ENCODE measurements at places on chromosomes 1 and 21.

DNA sequence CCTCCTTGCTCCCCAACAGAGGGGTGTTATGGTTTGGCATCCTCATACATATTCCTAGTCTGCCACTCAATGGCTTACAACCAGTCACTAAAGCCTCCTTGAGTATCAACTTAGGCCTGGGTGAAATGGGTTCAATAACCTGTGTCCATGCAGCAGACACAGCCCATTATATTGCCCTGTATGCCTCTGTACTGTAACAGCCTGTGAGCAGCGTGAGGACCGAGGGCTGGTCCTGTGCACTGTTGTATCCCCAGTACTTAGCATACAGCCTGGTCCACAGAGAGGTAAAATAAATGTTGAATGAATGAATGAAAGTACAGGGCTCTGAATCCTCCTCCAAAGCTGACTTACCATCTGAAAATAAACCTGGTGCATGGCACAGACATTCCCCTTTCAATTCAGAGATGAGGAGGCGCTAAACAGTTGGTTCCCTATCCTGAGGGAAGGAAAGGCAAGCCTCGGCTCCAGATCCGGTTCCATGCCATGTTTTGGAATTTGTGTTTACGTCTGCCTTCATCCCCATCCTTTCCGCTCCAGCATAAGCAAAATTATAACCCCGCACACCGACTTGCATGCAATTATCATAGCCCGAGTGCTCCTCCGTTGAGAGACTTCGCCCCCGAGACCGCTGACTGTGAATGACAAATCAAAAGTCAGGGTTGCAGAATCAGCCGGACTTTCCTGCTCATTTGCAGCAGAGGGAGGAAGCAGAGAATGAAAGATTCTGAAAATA lies 45.0 kb upstream of the DNAJC6 start:
- DNase-seq, result peak; percentile 59

- no peak for DNase-seq
These were observed 137.1 kb downstream of the PLA2G4A start for GRCh38 chr1:186965847-186966246.

GRCh38 chr1:5704561-5705514 lies 287.4 kb downstream of the NPHP4 start:
- no peak for DNase-seq

DNA sequence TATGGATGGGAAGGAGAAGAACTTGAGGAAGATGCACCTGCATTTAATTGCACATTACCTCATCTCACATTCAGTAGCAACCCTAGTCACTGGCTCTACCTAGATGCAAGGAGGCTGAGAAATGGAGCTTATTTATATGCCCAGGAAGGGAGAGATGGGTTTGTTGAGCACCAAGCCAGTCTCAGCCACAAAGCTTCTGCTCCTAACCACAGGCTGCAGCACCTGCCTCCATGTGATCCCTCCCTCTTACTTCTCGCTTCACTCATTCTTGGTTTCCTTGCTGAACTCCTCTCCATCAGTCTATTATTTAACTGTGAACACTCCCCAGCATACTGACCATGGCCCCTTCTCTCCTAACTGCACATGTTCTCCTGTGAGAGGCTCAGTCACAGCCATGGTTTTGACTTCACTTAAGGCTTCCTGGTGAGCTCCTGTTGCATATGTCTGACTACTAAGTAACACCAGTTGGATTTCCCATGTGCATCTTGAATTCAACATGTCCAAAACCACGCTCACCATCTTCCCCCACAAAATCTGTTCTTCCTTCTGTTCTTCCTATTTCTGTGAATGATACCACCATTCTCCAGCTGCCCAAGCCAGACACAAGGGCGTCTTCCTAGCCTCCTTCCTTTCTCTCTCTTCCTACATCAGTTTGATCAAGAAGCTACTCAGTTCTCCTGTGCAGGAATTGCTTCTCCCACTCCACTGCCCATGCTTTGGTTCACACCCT lies 139.8 kb downstream of the AK5 start:
- no peak for DNase-seq

- no peak for DNase-seq
These were observed 168.9 kb downstream of the TPR start for GRCh38 chr1:186206048-186206570.

- peak; percentile 54 for DNase-seq
These were observed 56.3 kb downstream of the SMYD3 start for GRCh38 chr1:246450611-246451251.

DNA sequence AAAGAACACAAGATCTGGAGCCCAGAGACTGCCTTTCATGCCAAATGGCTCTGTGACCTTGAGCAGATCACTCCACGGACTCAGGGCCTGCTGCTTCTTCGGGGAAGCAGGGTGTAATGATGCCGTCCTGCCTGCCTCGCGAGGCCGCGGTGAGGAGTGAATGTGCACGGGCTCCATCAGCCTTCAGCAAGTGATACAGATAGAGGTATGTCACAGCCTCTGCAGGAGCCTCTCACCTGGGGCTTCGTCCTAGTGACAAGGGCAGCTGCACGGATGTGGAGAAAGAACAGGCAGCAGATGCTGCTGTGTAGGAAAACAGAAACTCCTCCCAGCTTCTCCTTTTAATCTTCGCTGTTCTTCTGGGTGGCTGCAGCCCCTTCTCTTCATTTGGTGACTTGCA lies 127.5 kb downstream of the KCNN3 start:
- no peak for DNase-seq

DNA sequence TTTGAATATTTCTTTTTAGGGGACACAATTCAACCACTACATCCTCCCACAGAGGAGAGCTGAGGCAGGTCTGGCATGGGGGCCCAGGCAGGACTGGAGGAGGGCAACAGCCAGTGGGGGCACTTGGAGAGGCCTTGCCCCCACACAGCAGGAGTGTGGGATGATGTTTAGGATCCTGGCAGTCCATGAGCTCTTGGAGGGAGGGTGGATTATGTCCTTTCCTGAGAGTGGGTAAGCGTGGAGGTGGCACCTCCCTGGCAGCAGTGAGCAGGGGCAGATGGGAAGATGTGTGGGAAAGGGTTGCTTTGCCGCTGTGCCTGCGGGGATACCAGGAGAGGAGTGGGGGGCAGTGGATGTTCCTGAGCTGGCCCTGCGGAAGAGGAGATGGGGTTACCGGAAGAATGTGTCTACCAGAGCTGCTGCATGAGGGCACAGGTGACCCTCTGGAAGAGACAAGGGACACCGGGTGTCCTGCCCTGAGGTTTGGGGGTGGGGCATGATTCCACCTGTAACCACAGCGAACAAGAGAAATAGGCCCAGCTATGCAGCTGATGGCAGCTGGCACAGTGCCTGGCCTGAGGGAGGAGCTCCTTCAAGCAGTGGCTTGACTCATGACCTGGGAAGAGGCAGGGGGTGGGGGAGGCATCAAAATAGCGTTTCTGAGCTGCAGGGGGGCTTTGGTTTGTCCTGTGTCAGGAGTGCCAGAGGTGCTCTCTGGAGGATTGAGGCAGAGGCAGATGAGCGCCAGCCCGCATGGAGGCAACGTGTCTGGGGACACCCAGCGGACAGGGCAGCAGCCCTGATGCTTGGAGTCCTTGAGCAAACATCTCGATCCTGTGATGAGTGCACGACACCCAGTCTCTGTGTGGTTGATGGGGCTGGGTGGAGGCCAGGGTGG lies 123.9 kb upstream of the TMPRSS2 start:
- DNase-seq, result peak; percentile 51

- no peak for DNase-seq
These were observed 14.7 kb downstream of the ARID4B start for GRCh38 chr1:235313262-235313661.

GRCh38 chr1:10546896-10547295 lies 72.1 kb downstream of the PEX14 start:
- peak; percentile 32 for DNase-seq

GRCh38 chr1:119220991-119221390 lies 80.5 kb upstream of the WARS2 start:
- DNase-seq, result no peak

- DNase-seq, result peak; percentile 7
These were observed at the start of gene CYYR1 for GRCh38 chr21:26572702-26573381. Gene CYYR1, minus strand, starts transcription at chr21:26573286. Its CDS starts 346 bp downstream, at chr21:26572940.

DNA sequence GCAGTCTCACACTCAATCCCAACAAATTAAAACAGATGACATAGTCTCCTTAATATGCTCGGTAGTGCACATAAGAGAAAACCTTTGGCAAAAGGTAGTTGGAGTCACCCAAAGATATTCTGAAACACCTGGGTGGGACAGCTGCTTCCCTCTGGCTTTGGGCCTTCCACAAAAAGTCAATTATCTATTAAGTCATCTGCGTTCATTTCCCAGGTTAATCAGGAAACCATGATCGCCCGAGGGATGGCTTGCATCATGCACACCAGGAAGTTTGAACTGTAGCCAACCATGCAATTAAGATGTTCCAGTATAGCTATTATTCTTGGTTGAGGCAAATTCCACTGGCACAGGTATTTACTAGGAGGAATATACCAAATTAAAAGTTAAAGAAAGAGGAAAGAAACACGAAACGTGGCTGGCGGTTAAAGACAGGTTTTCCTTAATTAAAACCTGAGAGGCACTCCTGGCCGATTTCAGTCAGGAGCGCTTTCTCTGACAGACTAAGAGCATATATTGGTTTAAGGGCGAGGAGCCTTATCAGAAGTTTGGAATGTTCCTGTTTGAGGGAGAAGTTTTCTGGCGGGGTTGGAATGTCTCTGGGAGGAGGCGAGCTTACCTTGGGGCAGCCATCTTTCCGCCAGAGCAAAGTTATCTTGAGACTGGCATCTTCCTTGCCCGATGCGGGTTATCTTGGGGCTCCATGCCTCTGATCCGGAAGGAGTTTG lies 19.9 kb downstream of the CLDN17 start:
- no peak for DNase-seq

GRCh38 chr1:48026701-48027532 lies 29.7 kb upstream of the TRABD2B start:
- no peak for DNase-seq

DNA sequence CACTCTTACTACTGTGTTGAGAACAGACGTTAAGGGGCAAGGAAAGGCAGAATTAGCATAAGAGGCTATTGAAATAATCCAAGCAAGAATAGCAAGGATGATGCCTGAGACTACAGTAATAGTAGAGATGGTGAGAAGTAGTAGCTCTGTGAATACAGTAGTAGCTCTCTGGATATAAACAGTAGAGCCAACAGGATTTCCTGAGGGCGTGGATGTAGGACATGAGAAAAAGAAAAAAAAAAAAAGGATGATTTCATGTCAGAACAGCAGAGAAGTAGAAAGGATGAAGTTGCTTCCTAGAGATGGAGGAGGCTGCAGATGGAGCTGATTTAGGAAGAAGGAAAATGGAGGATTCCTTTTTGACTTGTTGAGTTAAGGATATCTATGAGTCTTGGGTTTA lies 112.3 kb downstream of the OMA1 start:
- DNase-seq, result no peak

DNA sequence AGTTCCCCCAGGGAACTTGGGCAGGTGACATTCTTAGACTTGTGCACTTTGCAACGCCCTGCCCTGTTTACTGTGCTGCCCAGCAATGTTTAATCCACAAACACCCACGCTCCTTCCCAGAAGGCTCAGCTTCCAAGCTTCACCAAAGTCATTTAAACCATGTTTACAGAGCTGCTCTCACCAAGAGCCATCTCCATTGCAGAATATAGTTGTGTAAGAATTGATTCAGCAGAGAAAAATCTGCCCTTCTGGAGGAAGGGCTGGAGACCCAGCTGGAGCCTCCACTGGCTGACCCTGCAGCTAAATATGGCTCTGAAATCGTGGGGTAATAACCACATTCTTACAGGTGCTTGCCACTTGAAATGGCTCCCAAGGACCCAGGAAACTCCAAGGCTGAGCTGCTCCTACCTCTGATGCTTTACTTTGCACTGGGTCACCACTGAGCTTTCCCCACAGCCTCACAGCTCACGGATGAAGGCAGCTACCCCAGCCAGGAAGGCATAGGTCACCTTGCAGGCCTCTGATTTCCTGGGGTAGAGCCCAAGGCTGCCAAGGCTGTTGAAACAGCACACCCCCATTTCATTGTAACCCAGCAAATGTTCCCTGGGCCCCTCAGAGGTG lies 8.7 kb downstream of the CAPN2 start:
- no peak for DNase-seq

- DNase-seq, result no peak
These were observed 12.6 kb downstream of the RIMKLA start for GRCh38 chr1:42392967-42393848.

DNA sequence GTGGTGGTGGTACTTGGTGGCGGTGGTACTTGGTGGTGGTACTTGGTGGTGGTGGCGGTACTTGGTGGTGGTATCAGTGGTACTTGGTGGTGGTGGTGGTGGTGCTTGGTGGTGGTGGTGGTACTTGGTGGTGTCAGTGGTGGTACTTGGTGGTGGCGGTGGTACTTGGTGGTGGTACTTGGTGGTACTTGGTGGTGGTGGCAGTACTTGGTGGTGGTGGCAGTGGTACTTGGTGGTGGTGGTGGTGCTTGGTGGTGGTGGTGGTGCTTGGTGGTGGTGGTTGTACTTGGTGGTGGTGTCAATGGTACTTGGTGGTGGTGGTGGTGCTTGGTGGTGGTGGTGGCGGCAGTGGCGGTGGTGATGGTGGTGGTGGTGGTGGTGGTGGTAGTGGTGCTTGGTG lies 20.2 kb downstream of the COQ8A start:
- no peak for DNase-seq

GRCh38 chr1:15997637-15998280 lies 6.3 kb upstream of the SRARP start:
- no peak for DNase-seq

- DNase-seq, result peak; percentile 68
These were observed 69.7 kb downstream of the TTLL7 start for GRCh38 chr1:83929184-83929583.

DNA sequence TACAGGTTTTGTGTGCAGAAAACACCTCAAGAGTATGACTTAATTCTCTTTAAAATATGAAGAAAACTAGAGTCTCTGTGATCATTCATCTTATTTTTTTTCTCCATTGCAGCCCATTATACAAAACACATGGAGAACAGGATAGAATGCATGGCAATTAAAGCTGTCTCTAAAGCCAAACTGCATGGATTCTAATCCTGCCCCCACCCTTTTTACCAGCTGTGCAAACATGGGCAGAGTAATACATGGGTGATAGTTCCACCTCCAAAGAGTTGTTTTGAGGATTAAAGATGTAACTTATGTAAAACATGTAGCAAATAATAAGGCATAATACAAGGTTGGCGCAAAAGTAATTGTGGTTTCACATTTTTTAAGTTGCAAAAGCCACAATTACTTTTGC lies 114.4 kb downstream of the CLEC20A start:
- DNase-seq, result no peak

GRCh38 chr1:145719230-145720079 lies at the start of gene CD160:
Gene CD160, plus strand, starts transcription at chr1:145719499. Its CDS starts 8,829 bp downstream, at chr1:145728328.
- no peak for DNase-seq

GRCh38 chr1:16720351-16721223 lies 19.7 kb upstream of the RNU1-4 start:
- no peak for DNase-seq

GRCh38 chr1:167728818-167729410 lies 7.1 kb downstream of the MPZL1 start:
- peak; percentile 43 for DNase-seq

DNA sequence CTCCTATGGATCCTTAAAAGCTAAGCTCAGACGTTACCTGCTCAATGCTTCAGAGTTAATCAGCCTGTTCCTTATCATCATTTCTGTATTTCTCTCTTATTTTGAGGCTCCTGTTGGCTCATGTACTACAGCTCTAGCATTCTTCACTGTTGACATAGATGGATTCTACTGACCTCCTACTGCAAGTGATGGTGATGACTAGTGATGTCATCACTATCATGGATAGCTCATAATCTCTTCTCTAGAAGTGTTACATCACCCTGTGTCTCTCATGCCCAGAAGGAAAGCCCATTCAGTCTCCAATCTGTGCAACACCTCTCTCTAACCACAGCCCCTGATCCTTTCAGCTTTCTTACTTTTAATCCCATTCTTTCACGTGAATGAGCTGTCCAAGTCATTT lies 168.2 kb upstream of the DPT start:
- DNase-seq, result peak; percentile 6
